Mucosa of descending colon (tissue), 3 donors: ENCODE measurements at places on chromosomes 3 and 15.

DNA sequence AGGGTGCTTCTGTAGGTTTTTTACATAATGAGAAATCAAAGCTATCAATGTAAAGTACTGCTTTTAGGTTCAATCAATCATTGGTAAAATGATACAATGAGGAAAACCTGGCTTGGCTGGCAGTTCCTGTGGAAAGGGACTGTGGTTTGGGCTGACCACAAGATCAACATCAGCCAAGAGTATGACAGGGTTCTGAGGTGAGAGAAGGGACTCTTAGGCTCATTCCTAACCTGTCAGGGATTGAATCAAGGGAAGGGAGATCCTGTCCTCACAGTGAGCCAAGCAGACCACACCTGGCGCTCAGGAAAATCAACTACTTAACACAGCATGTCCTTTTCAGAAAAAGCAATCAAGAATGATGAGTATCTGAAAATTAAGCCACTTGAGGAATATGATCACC is 111.1 kb downstream of the MAGI1 start:
- no peak for DNase-seq

DNA sequence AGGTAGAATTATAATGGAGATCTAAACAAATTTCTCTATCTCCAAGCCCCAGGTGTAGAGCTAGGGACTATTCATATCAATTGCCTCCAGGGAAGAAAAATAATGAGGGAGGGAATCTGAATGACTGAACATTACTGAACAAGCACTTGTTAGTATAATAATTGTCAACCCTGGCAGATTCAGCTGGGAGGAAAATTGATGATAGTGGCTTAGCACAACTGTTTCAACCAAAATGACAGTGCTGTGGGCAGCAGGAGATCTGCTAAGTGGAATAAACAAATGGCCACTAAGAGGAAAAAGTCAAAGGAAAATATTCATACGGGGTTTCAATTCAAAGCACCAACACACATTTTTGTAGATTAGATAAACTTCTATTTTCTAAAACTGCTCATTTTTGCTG is 294.9 kb upstream of the ZNF385D start:
- DNase-seq = no peak

- DNase-seq = no peak
Measured at GRCh38 chr3:40042752-40043443, 233.5 kb downstream of the MYRIP start.

DNA sequence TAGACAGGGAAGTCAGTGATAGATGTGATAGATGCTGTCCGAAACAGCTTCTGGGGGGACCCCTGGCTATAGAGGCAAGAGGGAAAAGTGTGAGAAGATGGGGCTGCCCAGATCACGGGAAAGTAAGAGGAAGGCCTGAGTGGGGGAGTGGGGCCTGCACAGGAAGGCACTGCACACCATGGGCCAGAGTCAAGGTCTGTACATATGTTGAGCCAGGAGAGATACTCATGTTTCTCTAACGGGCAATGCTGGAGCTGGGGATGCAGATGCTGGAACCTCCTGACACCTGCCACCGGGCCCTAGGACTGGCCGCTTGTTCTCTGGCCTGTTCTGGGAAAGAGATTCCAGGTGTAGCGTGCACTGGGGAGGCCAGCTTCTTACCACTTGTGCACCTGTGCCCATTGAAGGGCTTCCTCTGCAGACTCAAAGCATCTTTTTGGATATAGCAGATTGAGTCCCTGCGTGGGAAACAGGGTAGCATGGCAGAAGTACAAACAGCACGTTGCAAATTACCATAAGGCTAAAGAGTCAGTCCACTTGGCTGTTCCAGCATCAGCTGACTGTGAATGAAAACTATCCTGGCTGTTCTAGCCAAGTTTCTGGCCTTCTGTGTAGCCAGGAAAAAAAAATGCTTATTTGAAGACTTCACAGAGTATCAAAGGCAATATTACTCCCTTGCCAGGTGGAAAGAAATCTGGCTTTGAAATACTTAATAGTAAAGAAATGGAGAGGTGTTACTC is 77.1 kb upstream of the GSK3B start:
- no peak for DNase-seq

GRCh38 chr3:197486861-197487260 is 68.9 kb downstream of the BDH1 start:
- peak; percentile 2 for DNase-seq

GRCh38 chr3:28267984-28268849 is 26.8 kb downstream of the CMC1 start:
- DNase-seq = no peak

DNA sequence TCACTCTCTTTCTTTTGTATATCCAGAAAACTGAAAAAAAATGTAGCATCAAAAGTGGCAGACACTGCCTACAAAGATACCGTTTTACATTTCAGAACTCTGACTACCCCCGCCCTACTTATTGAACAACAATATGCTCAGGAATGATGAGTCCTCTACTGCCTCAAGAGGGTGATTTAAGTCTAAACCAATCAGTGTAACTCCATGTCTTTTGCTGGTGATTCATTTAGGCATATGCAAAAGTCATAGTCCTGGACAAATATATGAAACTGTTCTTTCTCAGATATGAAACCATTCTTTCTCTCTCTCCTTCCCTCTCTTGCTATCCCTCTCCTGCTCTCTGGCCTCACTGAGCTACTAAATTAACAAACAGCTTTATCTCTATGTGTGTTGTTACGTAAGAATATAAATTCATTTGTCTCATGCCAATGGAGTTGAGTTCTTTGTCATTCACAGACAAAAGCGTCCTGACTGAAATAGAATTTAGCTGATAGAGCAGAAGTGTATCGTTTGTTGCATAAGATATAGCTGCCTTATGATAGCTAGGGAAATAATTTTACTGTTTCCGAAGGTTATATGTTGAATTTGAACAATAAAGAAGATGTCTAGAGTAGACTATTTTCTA is 133.7 kb upstream of the OSTN start:
- DNase-seq = no peak

DNA sequence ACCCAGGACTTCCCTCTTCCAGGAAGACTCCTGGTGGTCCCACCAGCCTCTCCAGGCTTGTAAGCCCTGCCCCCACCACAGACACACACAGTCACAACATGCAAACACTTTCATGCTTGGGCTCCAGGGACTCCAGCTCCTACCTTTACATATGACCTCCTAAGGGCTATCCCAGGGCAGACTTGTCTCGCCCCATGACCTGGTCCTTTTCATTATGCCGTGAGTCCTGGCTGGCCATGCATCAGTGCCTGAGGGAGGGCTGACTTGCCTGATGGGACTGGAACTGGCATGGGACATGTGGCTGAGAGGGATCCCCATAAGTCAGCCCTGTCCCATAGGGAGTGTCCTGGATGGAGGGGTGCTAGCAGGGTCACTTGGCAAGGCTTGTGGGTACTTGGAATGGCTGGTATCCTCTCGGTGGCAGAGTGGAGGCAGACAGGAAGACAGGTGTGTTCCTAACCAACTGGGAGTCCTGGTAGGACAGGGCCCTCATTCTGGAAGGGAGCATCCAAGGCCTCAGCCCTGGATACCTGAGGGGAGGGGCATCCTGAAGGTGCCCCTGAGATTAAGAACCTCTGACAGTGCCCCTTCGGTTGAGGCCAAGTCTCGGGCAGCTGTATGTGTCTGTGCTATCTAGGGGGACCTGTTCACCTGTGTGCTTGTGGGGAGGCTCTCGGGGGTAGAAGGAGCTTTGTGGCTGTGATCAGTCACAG is 540 bp upstream of the HHATL start:
- DNase-seq = no peak

DNA sequence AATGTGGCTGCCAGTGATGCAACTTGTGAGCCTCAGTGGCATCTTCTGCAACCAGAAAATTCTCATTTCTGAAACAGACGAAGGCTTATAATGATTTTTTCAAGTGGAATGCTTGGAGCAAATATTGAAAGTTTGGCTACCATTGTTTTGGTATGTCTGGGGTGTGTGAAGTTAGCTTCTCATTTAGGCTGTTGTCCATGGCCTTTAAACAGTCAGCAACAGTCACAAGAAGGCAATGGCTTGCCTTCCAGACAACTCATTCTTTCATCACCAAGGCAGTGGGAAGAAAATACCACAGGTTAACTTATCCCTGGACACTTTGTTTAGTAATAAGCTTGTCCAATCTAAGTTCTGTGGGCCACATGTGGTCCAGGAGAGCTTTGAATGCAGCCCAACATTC is 4.7 kb upstream of the BNC1 start:
- no peak for DNase-seq

DNA sequence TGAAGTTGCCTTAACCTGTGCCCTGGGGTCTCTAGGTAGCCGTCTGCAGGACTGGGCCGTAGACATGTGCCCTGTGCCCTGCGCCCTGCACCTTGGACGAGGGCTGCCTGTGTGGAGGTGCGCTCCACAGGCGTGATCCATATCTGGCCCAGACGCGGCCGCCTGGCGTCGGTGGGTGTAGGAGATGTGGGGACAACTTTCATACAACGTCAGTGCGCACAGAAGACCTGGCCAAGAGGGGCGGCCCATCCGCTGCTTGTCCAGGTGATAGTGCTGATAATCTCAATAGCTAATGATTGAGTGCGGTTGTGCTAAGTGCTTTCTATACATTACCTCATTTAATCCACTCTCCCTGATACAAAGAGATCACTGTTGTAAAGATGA is 665 bp upstream of the RASGRP1 start:
- DNase-seq = peak; percentile 56

DNA sequence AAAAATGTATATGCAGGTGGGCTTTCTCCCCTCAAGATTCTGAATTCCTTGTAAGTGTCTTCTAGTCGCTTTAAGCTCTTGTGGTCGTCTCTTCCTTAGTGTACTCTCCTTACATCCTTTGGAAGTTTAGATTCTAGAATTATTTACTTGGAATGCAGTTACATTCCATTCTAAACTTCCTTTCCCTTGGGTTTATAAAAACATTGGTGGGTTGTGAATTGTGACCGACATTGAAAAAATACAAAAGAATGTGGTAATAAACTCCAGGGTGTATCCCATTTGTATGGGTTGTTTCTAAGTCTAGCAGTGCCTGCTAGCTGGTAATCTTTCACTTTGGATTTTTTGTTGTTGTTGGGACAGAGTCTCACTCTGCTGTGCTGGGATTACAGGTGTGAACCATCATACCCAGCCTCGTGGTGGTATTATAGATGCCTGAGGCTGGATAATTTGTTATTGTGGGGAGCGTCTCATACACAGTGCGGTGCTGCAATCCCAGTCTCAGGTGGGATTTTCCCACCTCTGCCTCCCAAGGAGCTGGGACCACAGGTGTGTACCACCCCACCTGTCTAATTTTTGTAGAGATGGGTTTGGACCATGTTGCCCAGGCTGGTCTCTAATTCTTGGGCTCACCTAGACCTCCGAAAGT is 9.1 kb downstream of the CHD2 start:
- no peak for DNase-seq

DNA sequence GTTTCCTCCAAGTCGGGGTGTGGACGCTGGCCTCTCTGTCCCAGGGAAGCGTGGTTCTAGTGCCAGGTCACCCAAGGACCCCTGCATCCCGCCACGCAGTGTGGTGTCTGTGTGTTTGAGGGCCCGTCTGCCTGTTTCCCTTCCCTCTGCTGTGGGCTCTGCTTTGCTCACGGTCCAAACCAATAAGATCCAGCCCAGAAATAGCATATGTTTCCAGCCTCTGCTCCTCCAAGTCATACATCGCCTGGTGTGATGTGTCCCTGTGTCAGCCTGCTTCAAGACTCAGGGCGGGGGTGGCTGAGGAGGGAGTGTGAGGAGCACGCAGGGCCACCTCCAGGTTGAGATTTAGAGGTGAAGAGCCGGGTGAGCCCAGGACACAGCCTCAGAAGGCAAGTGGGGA is 21.9 kb upstream of the RPL29 start:
- DNase-seq = no peak

GRCh38 chr3:2921903-2922302 is 188.3 kb downstream of the IL5RA start:
- DNase-seq = no peak

- no peak for DNase-seq
Measured at GRCh38 chr3:9201266-9201665, 48.2 kb downstream of the SRGAP3 start.

GRCh38 chr3:12409684-12410596 is 74.3 kb upstream of the TSEN2 start:
- peak; percentile 51 for DNase-seq

DNA sequence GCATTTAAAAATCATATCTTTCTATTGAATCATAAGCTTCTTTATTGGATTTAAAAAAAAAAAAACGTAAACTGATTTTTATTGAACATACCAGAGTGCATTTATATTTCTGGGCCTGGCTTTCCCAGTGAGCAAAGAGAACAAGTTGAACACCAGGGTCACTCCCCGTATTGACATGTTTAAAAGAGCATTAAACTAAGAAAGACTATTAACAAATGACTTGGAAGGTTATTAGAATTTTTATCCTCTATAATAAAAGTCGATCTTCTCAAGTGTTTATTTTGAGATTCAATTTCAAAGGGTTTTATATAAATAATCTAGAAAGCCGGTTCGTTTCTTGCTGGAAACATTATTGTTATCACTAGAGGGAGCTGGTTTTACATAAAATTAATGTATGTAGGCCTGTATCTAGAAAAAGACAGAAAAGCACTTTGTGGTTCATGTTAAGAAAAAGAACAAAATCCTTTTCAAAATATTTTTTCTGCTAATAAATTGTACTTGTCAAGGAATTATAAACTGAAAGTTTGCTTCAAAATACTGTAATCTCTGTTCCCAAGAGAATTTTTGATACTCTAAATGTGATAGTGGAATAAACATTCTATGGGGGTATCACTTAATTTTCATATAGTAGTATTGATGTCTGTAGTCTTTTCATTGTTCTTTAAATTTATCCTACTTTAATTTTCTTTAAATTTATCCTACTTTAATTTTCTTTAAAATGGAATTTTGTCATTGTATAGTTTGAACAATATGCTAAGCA is 321.8 kb upstream of the MME start:
- no peak for DNase-seq

GRCh38 chr15:31005660-31006059 is 14.2 kb upstream of the MTMR10 start:
- no peak for DNase-seq

- DNase-seq = peak; percentile 73
Measured at GRCh38 chr15:62068071-62068809, 1.5 kb downstream of the C2CD4A start.

DNA sequence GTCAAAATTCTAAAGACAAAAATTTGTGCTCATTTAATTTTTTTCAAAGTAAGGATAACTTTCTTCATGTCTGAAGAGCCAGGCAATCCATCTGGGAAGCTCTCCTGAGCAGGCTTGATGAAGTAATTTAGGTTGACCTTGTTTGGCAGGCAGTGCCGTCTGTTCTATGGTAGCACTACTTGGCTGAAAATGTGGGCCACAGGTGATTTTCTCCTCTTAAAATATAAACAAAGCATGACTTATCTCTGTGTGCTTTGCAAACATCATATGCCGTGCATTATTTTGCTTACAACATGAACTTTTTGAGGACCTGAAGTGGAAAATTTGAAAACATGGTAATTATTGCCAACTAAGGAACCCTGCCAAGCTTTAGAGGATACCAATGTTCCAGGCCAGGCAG is 143.2 kb downstream of the RAP2B start:
- DNase-seq = no peak
